Stimulated activated CD8-positive, alpha-beta memory T cell treated with anti-CD3 and anti-CD28 coated beads, Interleukin-15, amount 100 ng/mL, for 1 hour (primary cell): ENCODE measurements at places on chromosomes 7 and 10.

DNA sequence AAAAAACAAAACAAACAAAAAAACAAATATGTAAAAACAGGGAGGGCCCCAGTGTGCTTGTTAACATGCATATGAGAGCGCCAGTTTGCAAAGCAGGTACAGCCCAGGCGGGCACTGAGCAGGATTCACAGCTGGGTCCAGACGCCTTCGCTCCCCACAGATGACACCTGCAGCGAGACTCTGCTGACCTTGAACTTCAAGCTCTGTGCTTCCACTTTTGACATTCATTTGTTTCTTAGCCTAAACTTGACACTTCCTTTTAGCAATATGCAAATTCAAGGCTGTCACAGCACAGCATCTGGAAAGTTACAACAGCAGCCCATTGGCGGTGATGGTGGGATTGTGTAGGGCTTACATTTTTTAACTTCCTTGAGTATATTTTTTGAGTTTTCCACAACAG is 88.8 kb upstream of the TNS3 start:
- DNase-seq: no peak

- DNase-seq: no peak
Measured at GRCh38 chr10:13351340-13351915, 3.3 kb upstream of the SEPHS1 start.

- no peak for DNase-seq
Measured at GRCh38 chr10:42999385-43000020, 77.4 kb upstream of the RET start.

DNA sequence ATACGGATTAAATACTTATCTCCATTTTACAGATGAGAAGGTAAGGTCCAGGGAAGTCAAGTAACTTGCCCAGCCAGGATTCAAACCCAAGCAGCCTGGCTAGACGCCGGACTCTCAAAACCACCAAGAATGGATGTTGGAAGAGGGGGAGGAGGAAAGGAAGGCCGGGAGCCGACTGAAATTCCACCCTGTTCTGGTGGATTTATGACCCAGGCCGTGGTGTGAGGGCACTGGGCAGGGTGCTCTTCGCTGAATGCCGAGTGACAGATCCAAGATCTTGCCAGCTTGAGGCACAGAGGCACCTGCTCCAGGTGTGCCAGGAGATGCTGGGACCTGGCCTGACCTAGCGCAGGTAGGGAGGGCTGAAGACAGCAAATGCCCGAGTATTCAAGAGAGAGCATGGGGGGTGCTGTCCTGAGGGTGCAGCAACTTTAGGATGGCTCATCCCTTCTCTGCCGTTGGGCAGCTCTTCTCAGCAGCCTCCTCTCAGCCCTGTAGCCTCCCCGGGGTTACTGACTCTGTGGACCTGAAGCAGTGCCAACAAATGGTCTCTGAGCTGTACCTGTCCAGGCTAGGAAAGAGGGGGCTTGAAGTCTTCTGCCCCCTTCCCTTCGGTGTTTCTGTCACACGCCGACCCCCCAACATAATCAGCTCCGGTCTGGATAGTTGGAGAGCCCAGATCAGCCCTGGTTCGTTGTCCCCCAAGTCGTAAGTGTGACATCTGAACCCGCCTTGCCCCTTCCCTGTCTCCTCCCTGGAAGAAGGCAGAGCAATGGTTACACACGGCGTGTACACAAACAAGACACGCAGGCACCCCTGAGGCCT is 713 bp downstream of the LOXL4 start:
- DNase-seq: no peak

DNA sequence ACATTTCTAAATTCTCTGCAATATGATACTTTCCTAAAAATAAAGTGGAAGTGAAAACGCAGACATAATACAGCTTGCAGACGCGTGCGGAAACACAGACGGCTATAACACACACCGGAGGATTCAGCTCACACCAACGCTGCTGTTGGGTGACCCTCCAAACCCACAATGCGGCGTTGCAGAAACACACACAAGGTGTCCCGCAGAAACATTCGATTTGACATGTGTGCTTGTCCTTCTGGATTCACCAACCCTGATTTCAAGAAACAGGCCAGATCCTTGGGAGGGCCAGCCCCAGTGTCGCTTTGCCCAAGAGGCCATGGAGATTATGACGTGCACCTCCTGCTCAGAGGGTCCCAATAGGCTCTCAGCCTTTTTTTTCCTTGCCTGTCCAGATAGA is 136.7 kb upstream of the TCERG1L start:
- no peak for DNase-seq

DNA sequence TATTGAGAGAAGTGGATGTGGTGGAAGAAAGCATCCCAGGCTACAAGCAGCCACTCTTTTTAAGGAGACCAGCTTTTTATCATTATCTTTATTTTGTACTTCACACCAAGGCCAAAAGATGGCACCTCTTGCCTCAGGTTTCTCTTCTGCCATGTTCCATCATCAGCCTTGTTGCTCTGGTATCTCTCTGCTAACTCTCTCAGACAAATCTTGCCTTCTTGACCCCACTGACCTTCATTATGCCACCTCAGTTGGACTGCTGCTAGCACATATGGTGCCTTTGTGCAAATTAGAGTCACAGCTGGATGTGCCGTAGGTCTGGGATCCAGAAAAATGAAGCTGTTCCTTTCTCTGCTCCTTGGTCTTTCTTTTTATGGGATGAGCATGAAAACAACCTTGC is 47.1 kb upstream of the DYNC1I1 start:
- DNase-seq: no peak

DNA sequence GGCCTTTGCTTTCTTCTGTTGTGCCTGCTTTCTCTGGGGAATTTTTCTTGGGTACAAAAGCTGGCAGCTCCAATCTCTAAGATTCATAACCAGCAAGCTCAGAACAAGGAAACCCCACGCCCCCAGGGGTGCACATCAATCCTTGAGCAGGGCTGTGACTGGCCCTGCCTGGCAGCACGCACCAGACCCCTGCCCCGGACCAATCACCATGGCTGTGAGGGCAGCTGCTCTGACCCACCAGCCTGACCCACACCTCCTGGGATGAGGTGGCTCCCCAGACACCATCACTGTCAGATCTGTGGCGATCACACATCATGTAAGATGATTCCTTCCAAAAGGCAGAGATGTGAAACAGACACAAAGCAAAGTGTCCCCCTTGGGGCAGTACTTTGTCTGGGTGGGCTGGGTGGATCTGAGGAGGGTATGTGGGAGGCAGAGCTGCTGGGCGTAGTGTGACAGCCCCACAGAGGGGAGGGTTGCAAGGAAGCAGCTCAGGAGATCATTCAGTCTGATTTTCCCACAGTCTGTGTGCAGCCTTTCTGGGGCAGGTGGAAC is 175.5 kb upstream of the SHH start:
- no peak for DNase-seq

GRCh38 chr7:99953649-99954048 is 22.2 kb downstream of the AZGP1 start:
- no peak for DNase-seq

DNA sequence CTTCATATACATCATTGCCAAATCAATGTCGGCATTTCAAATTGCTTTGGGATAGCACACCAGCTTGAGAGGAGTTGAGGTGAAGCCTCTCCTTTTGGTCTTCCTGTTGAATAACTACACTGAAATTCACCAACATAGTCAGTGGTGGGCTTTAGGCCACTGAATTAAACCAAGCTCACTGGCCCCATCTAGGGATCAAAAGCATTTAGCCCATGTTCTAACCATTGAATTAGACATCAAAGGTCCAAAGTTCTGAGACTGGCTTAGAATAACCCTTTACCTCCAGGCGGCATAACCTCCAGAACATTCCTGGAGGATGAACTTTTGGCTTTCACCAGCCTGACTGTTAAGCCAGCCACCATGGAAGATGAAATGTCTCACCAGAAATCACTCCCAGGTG is 54.6 kb downstream of the BPGM start:
- no peak for DNase-seq

- no peak for DNase-seq
Measured at GRCh38 chr10:122044713-122045112, 55.8 kb downstream of the TACC2 start.

GRCh38 chr10:77156406-77156879 is 481.2 kb downstream of the KCNMA1 start:
- no peak for DNase-seq

- DNase-seq: no peak
Measured at GRCh38 chr7:29319719-29320521, 125.3 kb downstream of the CHN2 start.

- no peak for DNase-seq
Measured at GRCh38 chr10:76230921-76231285, 799.5 kb downstream of the LRMDA start.

DNA sequence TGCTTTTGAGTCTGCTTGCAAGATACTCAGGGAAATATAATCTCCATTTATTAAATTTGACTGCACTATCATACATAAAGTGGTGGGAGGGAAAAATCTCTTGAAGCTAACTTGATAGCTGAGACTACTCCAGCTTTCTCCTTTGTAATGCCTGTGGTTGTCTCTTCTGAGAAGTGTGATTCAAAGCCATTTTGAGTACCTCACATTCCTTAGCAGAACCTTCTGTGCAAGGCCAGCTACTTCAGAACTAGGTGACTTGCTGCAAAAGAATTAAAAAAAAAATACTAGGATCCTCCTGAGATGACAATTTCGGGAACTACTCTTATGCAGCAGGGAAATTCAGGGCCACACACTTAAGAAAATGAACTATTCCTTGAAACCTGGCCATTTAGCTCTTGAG is 294.8 kb downstream of the MDFIC start:
- DNase-seq: no peak

- DNase-seq: no peak
Measured at GRCh38 chr7:141992688-141993087, 3.0 kb upstream of the MGAM start.

DNA sequence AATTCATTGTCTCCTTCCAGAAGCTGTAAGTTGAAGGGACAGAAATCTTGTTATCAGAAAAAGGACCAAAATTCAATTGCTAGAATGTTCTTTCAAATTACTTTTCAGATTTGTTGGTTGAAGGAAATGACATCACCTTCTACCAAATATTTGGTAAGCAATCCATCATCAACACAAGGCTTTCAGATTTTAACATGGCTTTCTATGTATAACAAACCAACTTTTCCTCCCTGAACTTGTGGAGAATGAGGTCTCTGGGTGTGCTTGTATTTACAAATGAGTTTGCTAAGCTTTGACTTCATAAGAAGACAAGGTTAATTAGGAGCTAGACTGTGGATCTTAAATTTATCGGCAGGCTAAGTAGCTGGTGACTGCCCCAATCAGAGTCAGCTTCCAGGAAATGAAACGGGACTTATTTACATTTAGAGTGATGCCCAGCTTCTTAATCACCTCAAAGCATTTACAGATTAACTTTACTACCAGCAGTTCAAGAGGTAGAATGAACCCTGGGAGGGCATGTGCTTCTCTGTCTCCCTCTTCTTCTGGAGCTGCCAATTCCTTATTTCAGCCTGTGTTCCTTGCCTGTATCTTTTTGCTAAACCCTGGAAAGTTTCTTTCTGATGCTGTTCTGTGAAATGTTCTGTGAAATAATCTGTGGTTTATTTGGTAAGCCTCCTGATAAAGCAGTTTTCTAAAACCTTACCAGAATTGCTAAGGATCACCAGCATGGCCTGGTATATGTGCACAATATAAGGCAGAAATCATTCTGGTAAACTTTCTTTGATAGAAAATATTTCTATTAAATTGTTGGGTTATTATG is 248.8 kb upstream of the FZD8 start:
- DNase-seq: no peak

- DNase-seq: no peak
Measured at GRCh38 chr10:98374217-98374985, 40.6 kb downstream of the PYROXD2 start.

GRCh38 chr10:73773152-73773879 is 8.5 kb upstream of the CHCHD1 start:
- no peak for DNase-seq

- no peak for DNase-seq
Measured at GRCh38 chr7:150900675-150901074, 48.4 kb downstream of the AOC1 start.

DNA sequence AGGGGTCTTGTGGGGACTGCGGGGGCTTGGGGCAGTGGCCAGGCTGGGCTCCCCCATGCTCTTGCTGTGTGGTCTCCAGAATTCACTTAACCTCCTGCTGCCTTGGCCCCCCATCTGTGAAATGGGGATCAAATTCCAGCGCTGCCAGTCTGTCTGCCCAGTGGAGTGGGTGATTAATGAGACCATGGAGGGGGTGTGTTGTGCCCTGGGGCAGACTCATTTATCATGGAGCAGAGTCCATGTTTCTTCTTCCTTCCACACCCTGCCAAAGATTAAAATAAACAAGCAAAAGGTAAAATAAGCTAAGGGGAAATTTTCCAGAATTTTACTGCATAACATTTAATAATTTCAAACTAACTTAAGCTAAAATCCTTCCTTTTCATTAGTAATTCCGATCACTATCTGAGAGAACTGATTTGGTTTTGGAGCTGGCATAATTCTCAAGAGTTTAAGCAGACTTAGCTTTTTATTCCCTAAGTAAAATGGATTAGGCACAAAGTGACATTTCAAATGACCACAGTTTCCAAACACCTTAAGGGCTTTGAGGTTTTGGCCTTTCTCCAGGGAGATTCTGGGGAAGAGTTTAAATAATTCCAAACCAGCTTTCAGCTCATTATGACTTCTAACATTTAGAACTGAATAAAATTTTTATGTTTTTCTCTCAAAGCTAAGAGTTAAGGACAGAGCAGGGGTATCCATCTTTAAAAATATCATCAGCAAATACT is 211.9 kb downstream of the CXCL12 start:
- DNase-seq: no peak

GRCh38 chr10:120827251-120827875 is 23.8 kb upstream of the WDR11 start:
- no peak for DNase-seq

DNA sequence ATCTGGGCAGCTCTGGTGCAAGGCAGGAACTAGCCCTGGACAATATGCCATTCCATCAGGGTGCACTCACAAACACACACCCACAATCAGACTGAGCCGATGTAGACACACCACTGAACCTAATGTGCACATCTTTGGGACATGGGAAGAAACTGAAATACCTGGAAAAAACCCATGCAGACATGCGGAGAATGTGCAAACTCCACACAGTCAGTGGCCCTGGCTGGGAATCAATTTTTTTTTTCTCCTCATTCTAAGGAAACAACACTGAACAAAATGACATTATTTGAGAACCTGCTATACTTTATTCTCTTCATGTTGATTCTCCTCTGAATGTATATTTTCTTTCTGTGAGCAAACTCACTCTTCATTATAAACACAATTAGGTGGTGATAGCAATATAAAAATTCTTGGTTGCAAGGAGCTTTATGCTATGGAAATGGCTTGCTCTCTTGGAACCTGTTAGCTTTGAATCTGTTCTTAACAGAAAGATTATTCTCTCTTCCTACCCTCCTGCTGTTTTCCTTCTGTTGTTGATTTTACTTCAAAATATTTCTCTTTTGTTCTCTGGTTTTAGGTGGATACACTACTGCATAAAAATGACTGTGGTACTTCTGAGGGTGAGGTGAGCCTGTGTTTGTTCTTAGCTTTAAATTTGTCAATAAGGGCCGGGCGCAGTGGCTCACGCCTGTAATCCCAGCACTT is 33.0 kb upstream of the MICU1 start:
- DNase-seq: no peak

GRCh38 chr7:51590746-51591145 is 274.1 kb upstream of the COBL start:
- no peak for DNase-seq
